ENCODE measurements at places on chromosomes 5 and 9.

GRCh38 chr9:133684121-133684935 lies 48.2 kb downstream of the DBH start:
- no peak for DNase-seq

- DNase-seq = no peak
Observed at GRCh38 chr5:76292620-76293322, 110.3 kb upstream of the IQGAP2 start.

DNA sequence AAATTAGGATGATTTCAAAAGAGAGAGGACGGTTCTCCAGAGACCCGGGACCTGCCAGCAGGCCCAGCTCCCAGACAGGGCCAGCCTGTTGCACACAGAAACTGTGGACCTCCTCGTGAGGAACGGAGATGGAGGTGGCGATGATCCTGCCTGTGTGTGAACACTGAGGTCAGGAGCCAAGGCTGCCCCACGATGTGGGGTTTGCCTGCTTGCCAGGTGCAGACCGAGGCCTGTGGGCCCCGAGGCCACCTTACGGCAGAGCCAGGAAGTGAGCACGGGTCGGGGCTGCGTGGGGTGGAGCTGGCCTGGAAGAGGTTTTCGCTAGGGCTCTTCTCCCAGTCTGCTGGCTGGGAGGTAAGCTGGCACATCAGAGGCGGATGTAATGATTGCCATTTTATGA lies 4.3 kb downstream of the FAM163B start:
- DNase-seq = no peak

DNA sequence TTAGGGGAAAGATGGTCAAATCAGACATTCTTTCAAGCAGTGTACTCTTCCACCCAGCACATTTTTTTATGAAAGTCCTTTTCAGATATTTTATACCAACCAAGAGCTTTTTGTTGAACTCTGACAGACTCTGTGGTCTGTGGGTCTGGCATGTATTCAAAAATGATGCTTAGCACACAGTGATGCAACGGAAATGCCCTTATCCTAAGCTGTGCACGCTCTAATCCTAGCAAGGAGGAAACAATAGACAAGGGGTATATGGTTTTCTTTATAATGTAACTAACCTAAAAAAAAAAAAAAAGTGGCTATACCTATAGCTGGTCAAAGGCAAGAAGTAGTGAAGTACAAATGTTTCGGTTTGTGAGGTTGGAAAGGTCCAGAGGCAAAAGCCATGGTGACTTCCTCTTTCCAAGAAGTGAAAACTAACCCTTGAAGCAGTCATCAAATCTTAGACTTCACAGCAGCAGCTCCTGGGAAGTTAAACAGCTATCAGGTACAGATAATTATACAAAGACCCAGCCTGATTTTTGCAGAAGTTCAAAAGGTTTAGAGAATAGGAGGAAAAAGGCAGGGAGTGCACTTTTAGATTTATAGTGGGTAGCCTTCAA lies 82.5 kb downstream of the SEMA6A start:
- no peak for DNase-seq

DNA sequence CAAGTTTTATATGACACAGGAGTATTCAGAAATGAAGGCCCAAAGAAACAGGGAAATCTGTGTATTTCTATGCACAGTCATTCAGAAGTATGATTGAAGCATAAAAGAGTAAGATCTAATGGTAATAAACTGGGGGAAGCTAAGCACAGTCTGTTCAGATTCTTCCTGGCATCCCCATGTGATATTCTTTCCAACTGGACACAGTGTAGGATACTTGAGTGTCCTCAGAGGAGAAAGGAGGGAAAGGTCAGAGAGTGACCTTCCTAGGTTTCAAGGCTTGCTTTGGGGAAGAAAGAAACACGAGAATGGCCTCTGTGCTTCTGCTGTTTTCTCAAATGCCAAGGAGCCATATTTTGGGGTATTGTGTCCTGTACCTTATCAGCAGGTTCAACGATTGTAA lies 1798.4 kb upstream of the WWC1 start:
- no peak for DNase-seq

Measured in mesenteric fat pad (tissue), 1 donor.